Dermis blood vessel endothelial cell (primary cell): ENCODE measurements at places on chromosomes 1 and 21. TPM values are rescaled to one million over a fixed set of nuclear protein-coding genes. Genes with fewer than 3 reads are reported as not detected.

- DNase-seq, result no peak
Observed at GRCh38 chr1:88466011-88466410, 218.1 kb upstream of the PKN2 start.

- DNase-seq, result no peak
Observed at GRCh38 chr1:181179279-181179986, 90.9 kb downstream of the IER5 start.

- no peak for DNase-seq
Observed at GRCh38 chr1:207319199-207319598, 2.3 kb upstream of the CD55 start.

GRCh38 chr1:35563166-35563565 is 5.6 kb downstream of the NCDN start:
- no peak for DNase-seq

- DNase-seq, result no peak
Observed at GRCh38 chr21:42016364-42016985, 6.3 kb upstream of the ZBTB21 start.

DNA sequence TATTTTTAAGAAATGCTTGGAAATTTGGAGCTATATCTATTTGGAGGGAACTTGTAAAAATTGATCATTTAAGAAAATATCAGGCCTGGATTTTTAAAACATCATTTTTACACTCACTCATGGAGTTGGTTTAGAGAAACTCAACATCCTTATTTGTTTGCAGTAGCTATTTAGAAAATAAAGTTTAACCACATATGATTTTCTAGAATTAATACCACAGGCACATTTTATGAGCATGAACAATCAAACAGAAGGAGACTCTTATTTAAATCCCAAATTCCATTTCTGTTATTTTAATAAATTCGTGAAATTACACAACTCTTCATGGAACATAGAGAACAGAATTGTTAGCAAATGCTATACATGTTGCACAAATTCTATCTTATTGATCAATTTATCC is 3.2 kb downstream of the CDKN2C start:
- DNase-seq, result no peak

DNA sequence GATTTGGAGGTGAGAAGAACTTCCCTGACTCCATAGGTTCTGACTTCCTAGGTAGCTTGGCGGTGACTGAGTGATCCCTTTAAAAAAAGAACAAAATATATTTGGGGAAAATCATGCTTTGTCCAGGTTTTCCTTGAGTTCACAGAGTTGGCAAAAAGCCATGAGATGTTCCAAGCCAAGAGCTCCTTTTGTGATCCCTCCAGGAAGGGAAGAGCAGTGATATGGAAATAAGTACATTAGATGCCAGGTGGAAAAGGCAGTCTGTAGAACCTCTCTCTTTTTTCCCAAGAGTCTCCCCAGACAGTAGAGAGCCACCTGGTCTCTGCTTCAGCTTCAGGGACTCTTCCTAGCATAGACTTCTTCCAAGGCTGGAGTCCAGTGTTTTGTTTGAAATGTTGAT is 10.2 kb downstream of the TLCD4 start:
- no peak for DNase-seq

- DNase-seq, result peak; percentile 56
Observed at GRCh38 chr1:24393892-24394291, 19.7 kb downstream of the STPG1 start.

- no peak for DNase-seq
Observed at GRCh38 chr1:15362096-15362736, 47.5 kb upstream of the EFHD2 start.

GRCh38 chr1:244022311-244022710 is 28.8 kb upstream of the ZBTB18 start:
- no peak for DNase-seq

DNA sequence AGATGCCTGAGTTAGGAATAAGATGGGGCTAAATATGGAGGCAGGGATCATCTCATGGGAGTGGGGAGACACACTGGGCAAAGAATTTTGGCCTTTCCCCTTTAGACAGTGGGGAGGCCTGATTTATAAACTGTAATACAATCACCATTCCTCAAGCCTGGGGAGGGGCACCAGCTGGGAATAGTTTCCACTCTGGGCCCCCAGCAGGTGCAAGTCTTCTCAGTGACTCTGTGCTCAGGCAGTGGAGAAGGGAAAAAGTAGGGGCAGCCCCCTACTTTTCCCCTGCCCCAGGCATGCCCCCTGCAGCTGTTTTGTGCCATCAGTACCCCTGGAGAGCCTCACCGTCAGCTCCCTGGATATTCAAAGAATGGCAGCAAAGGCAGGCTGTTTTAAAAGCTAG is 19.1 kb downstream of the COA7 start:
- no peak for DNase-seq

- no peak for DNase-seq
Observed at GRCh38 chr1:29082519-29082918, 41.2 kb downstream of the TMEM200B start.

DNA sequence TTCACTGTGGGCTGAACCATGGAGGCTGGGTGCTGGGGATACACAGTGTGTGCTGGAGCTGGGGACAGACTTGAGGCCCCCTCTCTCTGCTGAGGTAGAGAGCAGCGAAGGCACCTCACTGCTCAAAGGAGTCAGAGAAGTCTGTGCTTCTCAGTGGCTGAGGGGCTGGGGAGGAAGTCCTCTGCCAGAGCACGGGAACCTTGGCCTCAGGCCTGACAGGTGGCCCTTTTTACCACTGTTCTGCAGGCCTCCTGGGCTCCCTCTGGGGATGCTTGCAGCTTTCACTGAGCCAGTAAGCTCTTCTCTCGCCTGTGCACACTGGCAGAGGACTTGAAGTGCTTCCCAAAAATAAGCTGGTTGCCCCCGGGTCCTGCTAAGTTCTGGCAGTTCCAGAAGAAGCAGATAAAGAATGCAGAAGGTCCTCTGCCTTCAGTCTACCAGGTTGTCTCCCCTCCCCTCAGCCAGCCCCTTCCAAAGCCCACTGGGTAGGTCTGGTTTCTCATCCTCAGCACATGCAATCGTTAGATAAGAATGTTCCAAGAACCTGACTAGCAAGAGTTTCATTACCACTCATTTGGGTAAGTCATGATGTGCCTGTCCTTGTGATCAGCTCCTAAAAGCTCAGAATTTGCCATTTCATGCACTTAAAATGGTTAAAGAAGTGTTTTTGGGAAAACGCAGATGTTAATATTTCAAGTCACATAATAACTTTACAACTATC is 53.9 kb downstream of the TENT5C start:
- DNase-seq, result no peak

GRCh38 chr1:118338936-118339335 is 153.9 kb upstream of the SPAG17 start:
- no peak for DNase-seq

GRCh38 chr1:230155021-230155420 is 88.0 kb downstream of the GALNT2 start:
- no peak for DNase-seq

DNA sequence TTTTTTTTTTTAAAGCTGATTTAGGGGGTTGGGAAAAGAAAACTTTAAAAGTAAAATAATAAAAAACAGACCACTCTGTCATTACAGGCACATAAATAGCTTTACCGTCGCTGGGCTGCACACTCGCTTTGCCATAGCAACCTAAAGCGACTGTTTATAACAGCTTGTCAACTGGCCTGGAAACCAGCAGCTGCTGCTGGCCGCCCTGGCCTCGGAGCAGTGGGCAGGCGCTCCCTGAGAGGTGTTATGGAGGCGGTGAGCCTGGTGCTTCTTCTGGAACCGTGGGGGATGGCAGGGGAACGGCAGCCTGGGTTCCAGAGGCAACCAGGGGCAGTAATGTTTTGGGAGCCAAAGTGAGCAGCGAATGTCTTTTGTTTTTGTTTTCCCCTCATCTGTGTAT is 45.7 kb downstream of the ATP2B4 start:
- peak; percentile 71 for DNase-seq

DNA sequence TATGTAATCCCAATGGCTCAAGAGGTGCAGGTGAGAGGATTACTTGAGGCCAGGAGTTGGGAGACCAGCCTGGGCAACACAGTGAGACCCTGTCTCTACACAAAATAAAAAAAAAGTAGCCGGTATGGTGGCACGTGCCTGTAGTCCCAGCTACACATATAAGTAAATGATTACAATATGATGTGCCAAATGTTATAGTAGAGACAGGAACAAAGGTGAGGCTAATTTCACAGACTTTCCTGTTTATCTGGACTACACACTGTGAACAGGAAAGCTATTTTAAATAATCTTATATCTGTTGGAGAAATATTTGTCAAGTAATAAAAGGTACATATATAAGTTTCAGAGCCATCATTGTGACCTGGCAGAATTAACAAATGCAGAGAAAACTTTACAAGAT is 77.7 kb downstream of the UROD start:
- DNase-seq, result no peak

DNA sequence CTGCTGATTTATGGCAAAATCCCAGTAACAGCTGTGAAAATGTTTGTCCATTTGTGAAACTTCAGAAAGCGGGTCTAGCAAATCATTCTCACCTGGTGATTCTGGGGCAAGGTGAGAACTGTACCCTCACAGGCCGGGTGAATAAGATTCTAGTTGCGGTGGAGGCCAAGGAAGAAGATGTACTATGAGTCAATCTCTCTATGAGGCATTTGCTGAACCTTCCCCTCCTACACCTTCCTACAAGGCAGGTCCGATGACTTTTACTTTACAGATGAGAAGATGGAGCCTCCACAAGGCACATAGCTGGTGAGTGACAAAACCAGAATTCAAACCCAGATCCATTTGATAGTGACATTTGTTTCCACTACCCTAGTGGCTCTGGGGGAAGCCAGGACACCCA is 72.7 kb downstream of the BACH1 start:
- no peak for DNase-seq

- no peak for DNase-seq
Observed at GRCh38 chr1:206929524-206929923, 7.8 kb upstream of the FCMR start.

DNA sequence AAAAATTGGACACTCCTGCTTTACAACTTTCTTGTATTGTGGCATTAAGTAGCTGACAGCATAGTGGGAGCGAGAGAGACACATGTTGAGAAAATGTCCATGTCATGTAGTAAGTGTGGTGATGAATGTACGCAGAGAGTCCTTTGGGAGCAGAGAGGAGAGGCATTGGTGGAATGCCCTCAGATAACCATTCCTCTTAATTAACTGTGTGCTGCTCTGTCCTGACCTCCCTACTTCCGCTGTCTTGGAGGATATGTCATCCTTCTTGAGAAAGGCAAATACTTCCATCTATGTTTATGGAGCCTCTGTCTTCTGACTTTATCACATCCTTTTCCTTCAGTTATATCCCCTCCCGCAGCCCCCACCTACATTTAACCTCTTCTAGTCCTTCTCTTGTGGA is 38.4 kb downstream of the F3 start:
- DNase-seq, result no peak

DNA sequence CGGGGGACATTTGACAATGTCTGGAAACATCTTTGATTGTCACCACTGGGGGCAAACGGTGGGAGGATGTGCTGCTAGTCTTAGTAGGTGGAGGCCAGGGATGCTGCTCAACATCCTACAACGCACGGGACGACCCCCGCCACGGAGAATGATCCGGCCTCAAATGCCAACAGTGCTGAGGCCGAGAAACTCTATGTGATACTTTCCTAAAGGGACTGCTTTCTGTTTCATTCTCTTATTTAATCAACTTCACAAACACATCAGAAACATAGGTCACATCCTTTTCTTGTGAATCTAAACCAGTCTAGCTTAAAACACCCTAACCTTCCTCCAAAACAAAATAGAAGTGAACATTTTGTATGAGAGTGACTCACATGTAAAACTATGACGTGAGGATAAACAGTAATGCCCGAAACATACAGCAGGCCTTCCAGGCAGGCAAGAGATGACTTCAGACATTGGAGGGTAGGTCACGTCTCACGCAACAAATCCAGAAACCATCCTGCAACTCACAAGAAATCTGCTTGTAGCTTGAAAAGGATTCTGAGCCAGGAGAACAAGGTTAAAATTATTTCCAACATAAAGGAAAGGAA is 37.2 kb upstream of the ETS2 start:
- DNase-seq, result no peak

The PDE4B gene
- total RNA-seq, result 156 and 222 TPM in 2 replicates

The AADACL4 gene
- total RNA-seq, result not detected in 2 replicates

The ECM1 gene
- 0.19 and 0.34 TPM in 2 replicates for total RNA-seq

The OR2W3 gene
- not detected in 2 replicates for total RNA-seq

The ST6GALNAC3 gene
- 44.9 and 67.6 TPM in 2 replicates for total RNA-seq

The SERTAD4 gene
- total RNA-seq, result 1.1 and 3.9 TPM in 2 replicates

The ATP13A2 gene
- total RNA-seq, result 72.3 and 102 TPM in 2 replicates

The SFN gene
- total RNA-seq, result 0.51 and 0.70 TPM in 2 replicates

The PIGR gene
- total RNA-seq, result under 0.01 TPM in 2 replicates

The LRRC8B gene
- 6.4 and 8.5 TPM in 2 replicates for total RNA-seq
